CMK (cell line): ENCODE measurements at places on chromosomes 7 and 10.

DNA sequence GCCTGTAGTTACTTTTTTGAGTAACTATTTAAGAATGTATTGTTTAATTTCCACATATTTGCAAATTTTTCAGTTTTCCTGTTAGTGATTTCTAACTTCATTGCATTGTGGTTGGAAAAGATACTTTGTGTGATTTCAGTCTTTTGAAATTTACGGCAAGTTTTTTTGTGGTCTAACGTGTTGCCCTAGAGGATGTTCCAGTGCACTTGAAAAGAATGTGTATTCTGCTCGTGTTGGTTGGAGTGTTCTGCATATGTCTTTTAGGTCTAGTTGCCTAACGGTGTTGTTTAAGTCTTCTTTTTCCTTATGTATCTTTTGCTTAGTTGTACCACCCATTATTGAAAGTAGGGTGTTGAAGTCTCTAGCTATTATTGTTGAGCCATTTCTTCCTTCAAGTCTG lies 59.7 kb downstream of the LCOR start:
- DNase-seq = no peak

- DNase-seq = no peak
These were observed 133.9 kb downstream of the ANLN start for GRCh38 chr7:36523371-36524101.

- DNase-seq = no peak
These were observed 475.0 kb downstream of the GLRX3 start for GRCh38 chr10:130611239-130611638.

DNA sequence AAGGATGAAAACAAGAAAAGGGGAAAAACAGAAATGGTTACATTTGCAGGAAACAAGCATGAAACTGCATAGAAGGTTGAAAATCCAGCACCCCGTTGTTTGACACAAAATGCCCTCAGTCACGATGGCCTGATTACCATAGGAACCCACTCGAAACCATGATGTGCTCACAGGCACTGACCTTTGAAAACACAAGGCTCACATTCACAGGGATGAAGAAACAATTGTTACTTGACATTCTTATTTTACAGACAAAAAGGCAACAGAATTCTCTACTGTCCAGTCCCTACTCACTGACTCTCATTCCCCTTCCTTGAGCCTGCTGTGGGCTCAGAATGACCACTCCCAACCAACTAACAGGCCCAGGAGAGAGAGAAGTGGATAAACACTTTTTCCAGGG lies 131.4 kb upstream of the PDLIM1 start:
- DNase-seq = no peak

DNA sequence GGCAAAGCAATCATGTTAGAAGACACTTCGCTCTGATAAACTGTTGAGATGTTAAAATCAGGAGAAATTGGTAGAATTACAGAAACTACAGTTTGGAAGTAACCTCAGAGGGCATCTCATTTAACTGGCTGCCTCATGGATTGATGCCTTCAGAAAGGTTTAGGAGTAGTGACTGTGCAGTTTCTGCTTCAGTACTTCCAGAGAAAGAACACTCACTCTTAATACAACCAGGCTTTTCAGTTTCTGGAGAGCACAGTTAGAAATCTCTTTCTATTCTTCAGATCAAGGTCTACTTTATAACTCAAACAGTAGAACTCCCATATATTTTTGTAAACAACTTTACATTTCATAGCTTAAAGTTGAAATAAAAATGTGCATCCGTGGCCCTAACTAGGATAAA lies 1358.9 kb upstream of the LRRTM3 start:
- no peak for DNase-seq

GRCh38 chr10:122515588-122516231 lies 44.8 kb upstream of the DMBT1 start:
- no peak for DNase-seq

- no peak for DNase-seq
These were observed 172.6 kb downstream of the LRRTM3 start for GRCh38 chr10:67098461-67098860.

GRCh38 chr7:129013048-129013724 lies 41.7 kb downstream of the TNPO3 start:
- DNase-seq = no peak

DNA sequence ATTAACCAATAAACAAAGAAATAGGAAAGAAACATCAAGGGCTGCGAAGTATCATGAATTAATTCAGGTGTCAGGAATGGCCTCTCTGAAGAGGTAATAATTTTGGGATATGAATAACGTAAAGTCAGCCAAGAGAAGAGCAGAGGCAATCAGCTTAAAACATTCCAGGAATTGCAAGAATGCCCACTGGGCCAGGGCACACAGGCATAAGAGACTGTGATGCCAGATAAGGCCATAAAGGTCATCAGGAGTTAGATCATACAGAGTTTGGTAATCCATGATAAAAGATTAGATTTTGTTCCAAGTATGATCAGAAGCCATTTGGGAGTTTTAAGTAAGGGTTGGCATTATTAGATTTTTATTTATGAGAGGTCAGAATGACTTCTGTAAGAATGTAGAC lies 53.2 kb upstream of the ABCB4 start:
- no peak for DNase-seq

- no peak for DNase-seq
These were observed 29.9 kb downstream of the ZC3HC1 start for GRCh38 chr7:130021105-130021834.

DNA sequence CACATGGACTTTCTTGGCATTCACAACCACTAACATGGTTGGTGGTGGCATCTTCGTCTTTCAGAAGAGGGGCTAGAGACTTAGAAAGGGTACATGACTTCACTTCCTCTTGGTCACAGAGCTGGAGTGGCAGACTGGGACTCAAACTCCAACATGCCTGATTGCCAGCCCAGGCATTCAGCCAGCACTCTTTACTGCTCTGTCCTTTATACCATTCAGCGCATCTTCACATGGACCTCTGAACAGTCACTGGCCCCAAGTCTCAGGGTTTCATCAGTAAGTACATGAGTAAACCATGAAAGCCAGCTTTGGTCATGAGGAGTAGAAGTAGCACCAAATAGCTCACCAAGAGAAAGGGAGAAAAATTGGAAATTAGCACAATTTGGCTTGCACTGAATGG lies 148.4 kb upstream of the KLF14 start:
- no peak for DNase-seq

GRCh38 chr10:70007116-70007820 lies 45.4 kb upstream of the MACROH2A2 start:
- no peak for DNase-seq

- DNase-seq = no peak
These were observed 255.3 kb downstream of the SKAP2 start for GRCh38 chr7:26609082-26609481.

GRCh38 chr7:43647673-43648472 lies 65.0 kb downstream of the STK17A start:
- DNase-seq = no peak

GRCh38 chr10:1698185-1698584 lies 39.1 kb downstream of the ADARB2 start:
- no peak for DNase-seq

- no peak for DNase-seq
These were observed 59.9 kb upstream of the LRRC4 start for GRCh38 chr7:128091106-128091505.

GRCh38 chr10:1202343-1202742 lies 146.2 kb downstream of the WDR37 start:
- DNase-seq = no peak

GRCh38 chr10:69573056-69573806 lies at the start of gene NEUROG3:
TSS of gene NEUROG3 (minus strand) at chr10:69573422. CDS start at chr10:69573043, 379 bp downstream.
- DNase-seq = no peak

DNA sequence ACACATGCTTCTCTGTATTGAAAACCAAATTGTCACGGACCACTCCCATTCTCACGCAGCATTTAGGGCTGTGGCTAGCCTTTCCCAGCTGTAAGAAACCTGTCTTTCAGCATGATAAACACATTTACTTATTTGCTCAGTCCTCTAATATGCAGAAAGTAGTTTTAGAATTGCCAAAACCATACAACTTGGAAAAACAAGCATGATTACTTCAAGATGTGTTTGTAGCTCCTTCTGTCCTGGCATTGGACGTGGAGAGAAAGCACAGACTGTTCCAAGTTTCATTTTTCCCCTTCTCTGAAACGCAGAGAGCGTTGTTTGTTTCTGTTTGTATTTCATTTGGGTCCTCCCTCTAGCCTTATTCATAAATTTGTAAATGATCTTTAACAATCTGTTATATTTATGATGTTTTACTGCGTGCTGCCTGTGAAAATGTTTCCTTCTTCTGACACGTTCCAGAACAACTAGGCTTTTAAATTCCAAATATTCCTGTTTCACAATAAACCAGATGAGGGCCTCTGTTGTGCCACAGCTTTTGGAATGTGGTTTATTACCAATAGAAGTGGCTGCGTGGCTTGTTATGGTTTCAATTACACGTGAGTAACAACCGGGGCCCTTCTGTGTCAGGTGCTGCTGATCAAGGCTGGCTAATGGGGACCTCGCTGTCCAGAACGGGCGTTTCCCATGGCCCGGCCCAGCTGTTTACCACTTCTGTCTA lies 26.1 kb downstream of the MNX1 start:
- no peak for DNase-seq

GRCh38 chr7:101699881-101700823 lies 71.1 kb upstream of the MYL10 start:
- no peak for DNase-seq

DNA sequence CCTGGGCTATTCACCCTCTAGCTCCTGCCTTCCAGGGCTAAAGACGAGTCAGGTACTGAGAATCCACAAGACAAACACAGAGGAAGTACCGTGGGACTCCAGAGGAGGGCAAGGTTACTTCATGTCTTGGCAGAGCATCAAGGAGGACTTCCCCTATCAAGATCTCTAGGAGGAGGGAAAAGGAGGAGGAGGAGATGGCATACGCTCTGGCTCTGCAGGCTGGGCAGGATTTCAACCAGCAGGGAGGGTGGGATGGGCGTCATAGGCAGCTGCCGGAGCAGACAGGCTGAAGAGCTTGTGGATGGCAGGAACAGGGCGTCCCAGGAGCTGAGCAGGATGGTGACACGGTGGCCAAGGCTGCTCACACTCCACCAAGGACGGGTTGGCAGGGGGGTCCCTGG lies 21.3 kb downstream of the MDH2 start:
- no peak for DNase-seq
